ENCODE measurements at places on chromosomes 3 and 15.
A peak's percentile ranks its signal among the peaks of the same experiment; 100 is the strongest.

DNA sequence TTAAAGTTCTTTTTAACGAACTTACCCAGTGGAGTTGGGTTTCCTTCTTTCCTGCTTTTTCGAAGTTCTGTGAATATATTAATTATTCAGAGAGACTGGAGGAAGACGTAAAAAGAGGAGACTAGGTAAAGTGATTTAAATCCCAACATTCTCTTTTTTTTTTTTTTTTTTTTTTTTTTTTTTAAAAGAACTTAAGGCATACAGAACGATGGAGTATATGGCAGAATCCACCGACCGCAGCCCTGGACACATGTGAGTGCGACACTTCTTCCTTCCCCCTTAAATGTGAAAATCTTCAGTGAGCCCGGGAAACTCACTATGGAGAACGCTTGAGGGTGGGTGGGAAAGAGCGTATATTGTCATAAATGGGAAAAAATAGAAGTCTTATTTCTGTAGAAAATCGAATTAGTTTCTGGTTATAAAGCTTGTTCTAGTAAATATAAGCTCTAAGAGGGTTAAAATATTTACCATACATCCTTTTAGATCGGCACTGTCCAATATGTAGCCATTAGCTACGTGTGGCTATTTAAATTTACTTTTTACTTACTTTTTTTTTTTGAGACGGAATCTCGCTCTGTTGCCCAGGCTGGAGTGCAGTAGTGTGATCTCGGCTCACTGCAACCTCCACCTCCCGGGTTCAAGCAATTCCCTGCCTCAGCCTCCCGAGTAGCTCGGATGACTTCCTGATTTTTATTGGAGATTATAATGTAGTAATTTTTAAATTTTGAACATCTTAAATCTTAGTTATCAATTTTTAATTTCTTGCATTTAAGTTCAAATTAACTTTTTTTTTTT is 892 bp downstream of the NMD3 start:
- no peak for DNase-seq

- no peak for DNase-seq
Observed at GRCh38 chr3:123859177-123859576, 25.0 kb downstream of the MYLK start.

DNA sequence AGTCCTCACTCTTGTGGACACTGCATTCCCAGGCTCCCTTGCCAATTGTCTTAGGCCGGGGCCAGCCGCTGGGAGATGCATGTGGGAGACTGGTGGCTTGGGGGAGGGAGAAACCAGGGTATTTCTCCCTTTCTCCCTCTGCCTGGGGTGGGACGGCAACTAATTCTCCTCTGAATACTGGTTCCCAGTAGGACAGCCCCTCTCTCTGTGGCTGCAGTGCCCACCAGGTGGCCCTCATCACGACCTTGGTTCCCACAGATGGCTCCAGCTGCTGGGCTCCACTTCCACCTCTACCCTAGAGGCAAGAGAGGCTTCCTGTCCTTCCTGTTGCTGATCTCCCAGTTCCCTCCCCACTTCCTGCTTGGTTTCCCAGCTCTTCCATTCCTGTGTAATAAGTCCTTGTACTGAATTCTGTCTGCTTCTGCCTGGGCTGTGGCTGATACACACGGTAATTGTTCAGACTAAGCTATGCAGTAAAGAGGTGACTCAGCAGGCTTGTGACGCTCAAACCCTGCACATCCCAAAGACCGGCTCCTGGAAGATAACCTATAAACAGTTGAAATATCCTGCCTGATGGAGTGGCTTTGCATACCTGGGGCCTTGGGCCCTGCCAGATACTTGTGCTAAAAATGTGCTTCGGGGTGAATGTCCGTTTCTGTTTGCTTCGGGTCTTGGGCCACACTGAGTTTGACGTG is 20.4 kb upstream of the COPG1 start:
- no peak for DNase-seq

GRCh38 chr3:114356066-114356465 is 62.2 kb downstream of the TIGIT start:
- DNase-seq, result no peak

- no peak for DNase-seq
Observed at GRCh38 chr15:71362987-71363968, 248.0 kb downstream of the THSD4 start.

- DNase-seq, result peak; percentile 34
Observed at GRCh38 chr3:129305592-129306091, 27.0 kb downstream of the HMCES start.

DNA sequence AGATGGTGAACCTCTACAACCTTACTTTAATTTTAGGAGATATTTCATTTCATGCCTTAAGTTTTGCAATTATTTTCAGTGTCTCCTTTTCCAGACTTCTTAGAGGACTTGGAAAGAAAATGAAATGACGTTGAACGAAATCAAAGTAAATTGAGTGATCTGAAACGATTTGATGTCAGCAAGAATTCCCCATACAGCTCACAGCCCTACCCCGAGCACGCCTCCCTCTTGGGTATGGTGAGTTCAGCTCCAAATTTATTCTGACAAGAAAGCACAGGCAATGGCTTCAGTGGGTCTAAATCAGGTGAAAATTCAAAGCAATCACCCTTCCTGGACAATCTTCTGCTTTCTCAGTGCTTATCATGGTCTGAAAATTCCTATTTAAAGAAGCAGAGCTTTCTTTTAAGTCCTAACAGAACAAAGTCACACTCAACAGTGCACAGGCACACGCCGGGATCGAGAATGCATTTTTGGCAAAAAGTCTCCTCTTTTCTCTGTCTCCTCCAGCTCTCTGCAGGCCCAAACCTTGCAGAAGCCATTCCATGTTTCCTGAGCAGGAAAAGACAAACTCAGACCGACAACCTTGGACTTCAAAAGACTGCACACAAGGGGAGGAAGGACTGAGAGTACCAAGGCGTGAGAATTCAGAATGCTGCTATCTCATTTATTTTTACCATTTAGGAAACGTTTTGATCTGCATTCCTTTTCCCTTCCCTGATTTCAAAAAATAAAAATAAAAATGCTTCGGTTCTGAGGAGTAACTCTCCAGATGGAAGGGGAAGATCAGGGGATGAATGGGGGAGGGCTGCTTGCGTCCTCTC is 72.0 kb downstream of the CCNL1 start:
- no peak for DNase-seq

DNA sequence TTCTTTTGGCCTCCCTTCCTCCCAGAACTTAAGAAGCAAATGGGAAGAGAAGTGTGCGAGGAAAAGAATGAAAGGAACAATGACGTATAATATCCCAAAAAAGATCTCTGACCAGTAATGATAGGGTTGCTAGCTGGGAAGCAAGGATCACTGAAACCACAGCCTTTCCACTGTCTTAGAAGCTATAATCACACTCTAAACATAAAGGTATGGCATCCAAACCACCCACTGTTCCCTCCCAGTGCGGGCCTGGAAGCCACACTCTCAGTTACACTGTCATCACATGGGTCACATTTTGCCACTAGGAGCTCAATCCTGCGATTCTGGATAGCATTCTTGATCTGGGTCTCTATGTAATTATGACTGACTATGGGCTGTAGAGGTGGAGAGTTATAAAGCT is 131.6 kb upstream of the HACD2 start:
- no peak for DNase-seq

DNA sequence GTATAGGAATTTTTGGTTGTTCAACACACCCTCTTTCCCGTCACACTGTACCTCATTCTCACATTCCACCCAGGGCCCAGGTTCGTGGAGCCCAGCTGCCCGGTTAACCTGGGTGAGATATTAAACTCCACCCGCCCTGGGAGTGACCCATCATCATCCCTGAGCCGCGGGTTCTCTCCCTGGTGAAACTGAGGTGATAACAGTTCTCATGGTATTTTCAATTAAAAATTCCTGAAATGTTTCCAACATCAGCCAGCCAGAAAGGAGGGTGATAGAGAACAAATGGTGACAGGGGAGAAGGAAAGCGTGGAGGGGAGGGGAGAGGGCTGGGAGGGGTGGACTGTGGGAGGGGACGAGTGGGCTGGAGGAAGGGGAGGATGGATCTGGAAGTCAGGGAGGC is 148.8 kb downstream of the ALDH1A2 start:
- no peak for DNase-seq

DNA sequence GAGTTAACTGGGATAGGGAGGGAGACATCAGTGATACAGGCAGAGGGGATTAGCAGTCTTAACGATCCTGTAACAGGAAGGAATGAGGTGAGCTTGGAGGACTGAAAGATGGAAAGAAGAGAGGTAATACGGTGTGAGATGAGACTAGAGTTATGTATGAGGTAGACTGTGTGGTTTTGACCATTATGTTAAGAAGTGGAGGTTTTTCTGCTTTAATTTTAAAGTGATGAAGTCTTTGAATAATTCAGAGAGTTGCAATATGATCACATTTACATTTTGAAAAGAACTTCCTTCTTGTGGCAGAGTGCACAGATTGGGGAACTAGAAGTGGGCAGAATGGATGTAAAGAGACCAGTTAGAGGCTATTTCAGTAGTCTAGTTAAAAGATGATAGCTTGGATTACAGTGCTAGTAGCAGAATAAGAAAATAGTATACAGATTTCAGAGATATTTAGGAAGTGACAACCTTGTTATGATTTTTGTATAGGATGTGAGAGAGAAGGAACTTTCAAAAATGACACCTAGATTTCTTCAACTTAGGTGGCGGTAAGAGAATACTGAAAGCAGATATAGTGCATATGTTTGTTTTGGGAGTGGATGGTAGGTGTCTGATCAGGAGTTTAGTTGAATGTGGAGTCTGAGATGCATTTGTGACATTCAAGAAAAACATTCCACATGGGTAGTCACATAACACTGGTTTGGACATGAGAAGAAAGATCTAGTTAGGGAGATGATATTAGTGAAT is 40.5 kb downstream of the STT3B start:
- no peak for DNase-seq

- DNase-seq, result no peak
Observed at GRCh38 chr3:58994746-58995330, 55.0 kb downstream of the CFAP20DC start.

- peak; percentile 72 for DNase-seq
Observed at GRCh38 chr3:114308830-114309229, 15.0 kb downstream of the TIGIT start.

DNA sequence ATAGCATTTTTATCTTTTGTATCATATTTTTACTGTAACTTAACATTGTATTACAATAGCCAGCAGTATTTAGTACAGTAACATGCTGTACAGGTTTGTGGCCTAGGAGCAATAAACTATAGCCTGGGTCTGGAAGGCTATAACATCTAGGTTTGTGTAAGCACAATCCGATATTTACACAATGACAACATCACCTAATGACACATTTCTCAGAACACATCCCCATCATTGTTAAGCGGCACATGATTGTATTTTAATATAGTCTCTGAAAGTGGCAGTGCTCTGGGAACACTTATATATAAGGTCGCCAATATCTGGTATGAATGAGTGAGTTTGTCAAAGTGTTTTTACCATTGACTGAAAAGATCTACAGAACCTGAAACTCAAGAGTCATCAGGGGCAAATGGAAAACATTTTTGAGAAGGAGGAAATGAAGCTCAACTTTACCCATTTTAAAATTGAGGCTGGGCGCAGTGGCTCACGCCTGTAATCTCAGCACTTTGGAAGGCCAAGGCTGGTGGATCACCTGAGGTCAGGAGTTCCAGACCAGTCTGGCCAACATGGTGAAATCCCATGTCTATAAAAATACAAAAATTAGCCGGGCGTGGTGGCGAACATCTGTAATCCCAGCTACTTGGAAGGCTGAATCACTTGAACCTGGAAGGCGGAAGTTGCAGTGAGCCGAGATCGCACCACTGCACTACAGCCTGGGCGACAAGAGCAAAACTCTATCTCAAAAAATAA is 38.8 kb upstream of the TNFSF10 start:
- DNase-seq, result no peak

DNA sequence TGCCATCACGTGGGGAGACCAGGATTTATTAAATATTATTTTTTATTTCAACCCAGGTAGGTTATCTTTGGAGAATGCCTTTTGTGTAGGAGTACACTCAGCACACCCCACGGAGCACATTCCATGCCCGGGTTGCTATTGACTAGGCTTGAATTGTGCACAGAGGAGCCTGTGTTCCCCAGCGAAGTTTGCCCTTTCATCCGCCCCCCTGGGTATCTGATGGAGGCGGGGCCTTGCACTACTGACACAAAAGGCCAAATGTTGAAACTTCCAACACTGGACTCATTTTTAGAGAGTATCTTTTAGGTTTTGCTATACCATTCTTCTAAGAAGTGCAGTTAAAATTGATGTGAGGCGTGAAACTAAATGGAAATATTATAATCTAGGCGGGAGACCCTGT is 39.3 kb upstream of the PPP4R2 start:
- no peak for DNase-seq

GRCh38 chr3:13484851-13485590 is 4.9 kb downstream of the HDAC11 start:
- DNase-seq, result no peak

DNA sequence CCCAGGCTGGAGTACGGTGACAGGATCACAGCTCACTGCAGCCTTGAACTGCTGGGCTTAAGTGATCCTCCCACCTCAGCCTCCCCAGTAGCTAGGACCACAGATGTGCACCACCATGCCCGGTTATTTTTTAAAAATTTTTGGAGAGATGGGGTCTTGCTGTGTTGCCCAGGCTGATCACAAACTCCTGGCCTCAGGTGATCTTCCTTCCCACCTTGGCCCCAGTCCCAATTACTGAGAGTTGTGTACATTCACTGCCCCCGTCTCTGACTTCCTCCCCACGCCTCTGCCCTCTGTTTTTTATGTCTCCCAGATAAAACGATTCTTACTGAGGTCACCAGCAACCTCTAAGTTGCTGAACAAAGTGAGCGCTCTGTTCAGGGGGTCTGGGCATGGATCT is 87.7 kb downstream of the LINGO1 start:
- DNase-seq, result no peak

DNA sequence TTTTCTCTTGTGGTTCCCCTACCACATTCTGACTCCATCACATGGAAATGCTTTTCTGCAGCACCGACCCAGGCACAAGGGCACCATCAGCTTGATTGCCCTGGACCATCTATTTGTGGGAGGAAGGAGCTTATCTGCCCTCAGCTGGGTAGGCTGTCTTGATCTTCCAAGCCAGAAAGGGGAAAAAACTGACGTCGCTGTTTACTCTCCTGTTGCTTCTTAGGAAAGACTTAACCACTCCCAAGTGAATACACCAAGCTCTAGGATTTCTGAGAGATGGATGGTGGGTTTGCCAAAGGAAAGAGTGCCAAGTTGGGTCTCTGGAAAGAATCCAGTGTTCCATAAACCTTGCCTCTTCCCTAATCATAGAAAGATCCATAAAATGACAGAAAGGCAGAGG is 4.0 kb downstream of the TNFAIP8L3 start:
- DNase-seq, result no peak

DNA sequence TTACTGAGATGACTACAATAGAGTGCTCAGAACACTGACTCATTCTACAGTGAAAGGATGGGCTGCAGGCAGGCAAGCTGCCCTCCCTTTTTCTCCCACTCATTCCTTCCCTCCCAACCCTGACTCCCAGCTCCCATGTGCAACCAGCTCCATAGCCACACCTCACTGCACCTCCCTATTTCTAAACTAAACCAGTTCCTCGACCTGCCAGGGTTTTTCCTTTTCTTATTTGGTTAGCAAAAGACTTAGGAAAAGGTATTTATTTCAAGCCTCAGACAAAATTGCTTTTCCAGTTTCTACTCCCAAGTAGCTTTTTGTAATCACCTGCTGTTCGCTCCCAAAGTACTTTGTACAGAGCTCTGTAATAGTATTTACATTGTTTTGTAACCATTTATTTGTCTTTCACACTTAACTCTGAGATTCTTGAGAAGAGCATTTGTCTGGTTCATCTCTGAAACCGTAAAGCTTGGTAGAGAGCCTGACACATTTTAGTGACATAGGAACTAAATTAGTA is 2.2 kb downstream of the AADAC start:
- no peak for DNase-seq

Measured in stimulated activated CD4-positive, alpha-beta T cell treated with anti-CD3 and anti-CD28 coated beads, Interleukin-4, amount 100 ng/mL, for 4 hours (primary cell).